ENCODE measurements at places on chromosomes 6 and 20. TPM values are rescaled to one million over a fixed set of nuclear protein-coding genes. Genes with fewer than 3 reads are reported as not detected.

The GFOD1 gene
- total RNA-seq = 12.2 TPM

The MDN1 gene
- total RNA-seq = 53.3 TPM

The LTA gene
- total RNA-seq = not detected

The LRFN2 gene
- 0.62 TPM for total RNA-seq

The BPIFA1 gene
- total RNA-seq = not detected

The SYTL3 gene
- total RNA-seq = 12.1 TPM

The ACTL10 gene
- 7.9 TPM for total RNA-seq

The PDE7B gene
- total RNA-seq = 4.7 TPM

The SPAG4 gene
- total RNA-seq = 0.91 TPM

The HSPA1L gene
- 8.5 TPM for total RNA-seq

The IRF4 gene
- 1.6 TPM for total RNA-seq

The B3GALT4 gene
- total RNA-seq = 15.8 TPM

The GNAS-AS1 gene
- total RNA-seq = 0.50 TPM

The MEP1A gene
- not detected for total RNA-seq

The SAMD3 gene
- 3.6 TPM for total RNA-seq

The MYLK4 gene
- 0.46 TPM for total RNA-seq

DNA sequence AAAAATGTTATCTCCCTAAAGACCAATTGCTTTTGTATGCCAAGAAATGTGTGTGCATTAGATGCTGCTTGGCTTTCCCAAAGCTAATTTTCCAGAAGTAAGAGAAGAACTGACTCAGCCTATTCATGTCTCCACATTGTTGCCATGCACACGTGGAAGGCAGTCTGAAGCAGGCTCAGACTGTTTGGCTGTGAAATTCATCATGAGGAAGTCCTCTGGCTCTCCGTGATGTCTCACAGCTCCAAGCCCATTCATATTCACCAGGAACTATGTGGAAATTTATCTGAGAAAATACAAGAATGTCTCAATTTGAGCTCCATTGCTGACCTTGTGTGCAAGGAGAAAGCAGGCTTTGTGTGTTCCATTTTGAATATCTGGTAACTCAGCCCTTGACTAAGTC lies 1022.2 kb upstream of the GJE1 start:
- DNase-seq = no peak

- no peak for DNase-seq
These were observed 87.6 kb downstream of the SMOC2 start for GRCh38 chr6:168528474-168529095.

GRCh38 chr6:168507730-168508129 lies 66.7 kb downstream of the SMOC2 start:
- no peak for DNase-seq

- peak; percentile 45 for DNase-seq
These were observed 1.3 kb downstream of the BTBD3 start for GRCh38 chr20:11918981-11919380.

- no peak for DNase-seq
These were observed 11.8 kb upstream of the SCAF8 start for GRCh38 chr6:154721460-154721859.

- no peak for DNase-seq
These were observed 132.2 kb upstream of the TNFAIP3 start for GRCh38 chr6:137734875-137735182.

DNA sequence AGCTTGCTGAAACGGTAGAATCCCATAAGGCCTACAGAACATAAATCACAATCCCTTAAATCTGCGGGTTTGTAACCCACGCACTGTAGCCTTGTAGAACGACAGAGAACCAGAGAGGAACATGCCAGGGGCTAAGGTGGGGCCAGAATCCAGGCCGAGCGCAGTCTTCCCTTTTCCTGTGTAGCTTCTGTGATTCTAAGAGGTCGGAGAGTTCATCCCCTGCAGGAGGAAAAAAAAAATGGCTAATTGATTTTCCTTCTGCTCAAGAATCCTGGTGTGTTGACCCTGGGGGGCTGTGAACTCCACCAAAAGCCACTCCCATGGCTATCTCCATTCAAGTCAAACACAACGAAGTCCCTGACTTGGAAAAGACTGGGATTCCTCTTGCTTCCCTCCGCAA lies 96.3 kb downstream of the SPTLC3 start:
- DNase-seq = no peak

DNA sequence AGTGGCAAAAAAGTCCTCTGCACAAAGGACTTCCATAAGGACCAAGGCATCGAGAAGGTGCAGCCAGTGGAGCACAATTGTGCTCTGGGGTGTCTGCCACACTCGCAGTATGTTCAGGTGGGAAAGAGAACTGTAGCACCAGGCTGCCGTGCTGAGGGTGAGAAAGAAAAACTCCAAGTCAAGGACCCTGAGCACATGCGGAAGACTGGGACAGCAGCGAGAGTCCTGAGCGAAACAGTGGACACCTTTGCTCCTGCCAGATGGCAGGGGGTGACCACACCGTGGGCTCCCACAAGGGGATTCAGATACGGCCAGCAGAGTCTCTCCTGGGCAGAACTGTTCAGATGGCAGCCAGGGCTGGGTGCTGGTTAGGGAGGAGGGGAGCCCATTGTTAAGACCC lies 73.6 kb downstream of the POPDC3 start:
- DNase-seq = no peak

DNA sequence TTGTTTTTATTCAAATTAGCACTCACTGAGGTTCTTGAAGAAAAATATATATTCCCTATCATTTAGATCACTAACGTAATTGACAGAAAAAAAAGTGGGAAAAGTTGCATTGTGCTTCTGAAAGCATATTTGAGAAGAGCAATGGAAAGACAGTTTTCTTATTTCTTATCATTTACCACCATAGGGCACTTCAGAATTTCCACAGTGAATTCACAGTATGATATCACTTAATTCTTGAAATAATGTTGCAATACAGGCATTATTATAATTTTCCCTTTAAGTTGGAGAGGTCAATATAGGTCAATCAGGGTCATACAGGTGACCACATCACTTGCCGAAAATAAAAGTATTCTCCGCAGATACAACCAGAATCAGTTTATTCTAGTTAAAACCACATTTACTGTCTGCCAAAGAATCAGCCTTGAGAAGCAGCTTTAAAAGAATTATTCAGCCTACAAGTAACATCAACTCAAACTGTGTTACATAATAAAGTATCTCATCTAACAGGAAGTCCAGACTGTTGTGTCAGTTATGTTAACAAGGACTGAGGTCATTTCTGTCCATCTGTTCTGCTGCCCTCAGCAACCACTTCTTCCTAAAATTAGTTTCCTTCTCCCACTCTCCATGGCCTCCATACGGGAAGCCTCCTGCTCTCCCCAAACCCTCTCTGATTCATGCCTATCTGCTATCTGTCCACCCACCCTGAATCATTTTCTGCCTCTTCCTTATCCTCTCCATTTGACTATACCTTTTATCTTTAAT lies 121.2 kb downstream of the SIM1 start:
- DNase-seq = no peak

DNA sequence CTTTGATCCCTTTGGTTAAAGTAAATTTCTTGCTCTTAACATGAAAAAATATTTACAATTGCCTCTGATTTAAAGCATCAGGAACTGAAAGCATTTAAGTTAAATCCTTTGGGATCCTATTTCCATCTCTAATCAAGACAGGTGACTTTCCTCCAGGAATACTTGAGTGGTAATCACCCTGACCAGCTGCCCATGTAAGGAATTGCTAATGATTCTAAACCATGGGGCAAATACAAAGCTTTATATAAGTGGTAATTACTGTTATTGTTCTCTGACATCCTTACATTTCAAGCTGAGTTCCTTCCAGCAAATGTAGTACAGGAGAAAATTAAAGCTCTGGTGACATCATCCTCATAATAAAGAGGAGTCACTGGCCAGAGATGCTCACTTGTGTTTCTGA lies 100.6 kb downstream of the CRYBG1 start:
- DNase-seq = no peak

DNA sequence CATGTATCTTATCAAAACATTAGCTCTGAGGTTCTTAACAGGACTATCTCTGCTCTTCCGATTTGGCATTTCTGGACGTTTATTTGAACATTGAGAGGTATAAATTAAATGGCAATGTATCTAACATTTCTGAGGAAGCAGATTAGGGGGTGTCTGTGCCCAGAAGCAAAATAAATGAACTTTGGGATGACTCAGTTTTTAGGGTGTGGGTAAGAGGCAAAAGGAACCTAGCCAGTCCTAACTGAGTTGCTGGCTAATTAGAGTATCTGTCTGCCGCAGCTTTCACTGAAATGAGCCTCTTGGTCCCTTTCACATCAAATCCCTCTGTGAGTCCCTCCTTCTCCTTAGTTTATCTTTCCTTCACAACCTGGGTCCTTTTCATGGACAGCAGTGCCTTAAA lies 1.1 kb downstream of the RNF144B start:
- no peak for DNase-seq

DNA sequence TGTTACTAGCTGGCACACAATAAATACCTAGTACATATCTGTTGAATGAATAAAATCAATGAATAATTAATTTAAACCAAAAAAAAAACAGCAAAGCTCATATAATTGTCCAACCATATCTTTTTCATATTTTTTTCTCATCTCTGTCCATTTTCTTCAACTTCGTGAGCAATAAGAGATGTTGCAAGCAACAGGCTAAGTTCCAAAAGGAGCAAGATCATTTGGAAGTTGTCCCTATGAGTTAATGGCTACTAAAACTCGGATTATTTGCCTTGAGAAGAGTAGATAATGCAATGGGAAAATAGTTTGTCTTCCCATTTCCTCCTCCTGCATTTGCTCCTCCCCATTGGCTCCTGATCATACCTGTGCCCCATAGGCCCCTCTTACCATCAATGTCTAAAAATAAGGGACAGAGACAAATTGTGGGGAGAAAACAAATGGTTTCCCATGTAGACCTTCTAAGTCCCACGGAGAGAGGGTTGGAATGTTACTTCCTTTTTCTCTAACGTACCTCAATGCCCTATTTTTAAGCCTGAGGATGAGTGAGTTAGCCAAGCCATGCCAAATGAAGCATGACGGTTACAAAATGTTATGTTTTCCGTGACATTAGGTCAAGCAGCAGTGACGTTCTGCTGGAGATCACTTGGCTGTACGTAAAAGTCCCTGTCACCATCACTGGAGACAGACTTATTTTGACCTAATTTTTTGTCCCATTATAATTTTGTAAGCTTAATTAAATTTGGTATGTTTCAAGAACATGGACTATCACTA lies 217.3 kb upstream of the PREP start:
- DNase-seq = no peak

DNA sequence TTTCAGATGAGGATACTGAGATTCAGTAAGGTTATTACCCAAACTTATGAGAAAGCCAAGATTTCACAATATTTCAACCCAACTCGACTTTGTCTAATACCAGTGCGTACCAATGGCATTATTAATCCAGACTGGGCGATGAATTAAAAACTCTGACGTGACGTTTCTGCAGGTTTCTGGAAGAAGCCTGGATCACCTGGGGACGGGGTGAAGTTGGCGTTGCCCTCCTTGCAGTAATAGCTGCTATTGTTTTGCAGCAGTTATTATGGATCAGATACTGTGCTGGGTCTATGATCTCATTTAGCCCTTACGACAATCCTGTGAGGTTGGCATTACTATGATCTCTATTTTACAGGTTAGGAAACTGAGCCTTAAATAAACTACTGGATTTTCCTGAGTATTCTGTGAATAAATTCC lies 569 bp upstream of the CDC5L start:
- no peak for DNase-seq

DNA sequence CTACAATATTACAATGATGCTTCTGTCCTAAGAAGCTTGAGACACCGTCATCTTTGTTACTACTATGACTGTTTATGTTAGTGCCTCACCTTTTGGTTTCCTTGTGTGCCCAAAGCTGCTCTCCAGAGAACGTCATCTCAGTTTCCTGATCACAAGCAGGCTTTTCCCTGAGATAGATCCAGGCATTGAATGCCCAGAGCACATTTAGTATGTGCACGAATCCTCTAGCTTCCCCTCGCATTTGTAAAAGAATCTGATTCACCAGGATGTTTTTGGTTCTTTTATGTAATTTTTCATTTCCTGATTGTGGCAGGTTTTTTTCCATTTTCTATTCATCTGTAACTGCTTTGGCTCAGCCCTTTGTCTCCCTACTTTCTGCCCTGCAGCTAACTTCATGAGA lies 100.2 kb upstream of the TMEM181 start:
- DNase-seq = no peak

DNA sequence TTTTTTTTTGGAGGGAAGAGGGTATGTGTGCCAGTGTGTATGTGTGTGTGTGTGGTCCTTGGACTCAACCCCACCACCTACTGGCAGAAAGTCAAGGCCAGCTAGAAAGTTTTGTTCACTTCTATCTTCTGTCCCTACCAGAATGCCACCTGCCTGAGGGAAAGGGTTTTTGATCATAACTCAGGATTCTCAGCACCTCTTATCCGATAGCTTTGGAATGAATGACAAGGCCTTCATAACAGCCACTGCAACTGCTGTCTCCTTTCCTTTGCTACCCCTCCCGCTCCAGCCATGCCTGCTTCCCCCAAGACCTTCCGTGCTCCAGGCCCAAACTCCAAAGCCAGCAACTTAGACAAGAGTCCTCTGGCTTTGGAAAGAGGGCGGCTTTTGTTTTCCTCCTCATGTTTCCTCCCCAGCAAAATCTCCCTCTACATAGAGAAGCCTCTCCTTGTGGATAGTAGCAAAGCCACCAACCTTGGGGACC lies 18.7 kb downstream of the BTN3A1 start:
- DNase-seq = no peak

DNA sequence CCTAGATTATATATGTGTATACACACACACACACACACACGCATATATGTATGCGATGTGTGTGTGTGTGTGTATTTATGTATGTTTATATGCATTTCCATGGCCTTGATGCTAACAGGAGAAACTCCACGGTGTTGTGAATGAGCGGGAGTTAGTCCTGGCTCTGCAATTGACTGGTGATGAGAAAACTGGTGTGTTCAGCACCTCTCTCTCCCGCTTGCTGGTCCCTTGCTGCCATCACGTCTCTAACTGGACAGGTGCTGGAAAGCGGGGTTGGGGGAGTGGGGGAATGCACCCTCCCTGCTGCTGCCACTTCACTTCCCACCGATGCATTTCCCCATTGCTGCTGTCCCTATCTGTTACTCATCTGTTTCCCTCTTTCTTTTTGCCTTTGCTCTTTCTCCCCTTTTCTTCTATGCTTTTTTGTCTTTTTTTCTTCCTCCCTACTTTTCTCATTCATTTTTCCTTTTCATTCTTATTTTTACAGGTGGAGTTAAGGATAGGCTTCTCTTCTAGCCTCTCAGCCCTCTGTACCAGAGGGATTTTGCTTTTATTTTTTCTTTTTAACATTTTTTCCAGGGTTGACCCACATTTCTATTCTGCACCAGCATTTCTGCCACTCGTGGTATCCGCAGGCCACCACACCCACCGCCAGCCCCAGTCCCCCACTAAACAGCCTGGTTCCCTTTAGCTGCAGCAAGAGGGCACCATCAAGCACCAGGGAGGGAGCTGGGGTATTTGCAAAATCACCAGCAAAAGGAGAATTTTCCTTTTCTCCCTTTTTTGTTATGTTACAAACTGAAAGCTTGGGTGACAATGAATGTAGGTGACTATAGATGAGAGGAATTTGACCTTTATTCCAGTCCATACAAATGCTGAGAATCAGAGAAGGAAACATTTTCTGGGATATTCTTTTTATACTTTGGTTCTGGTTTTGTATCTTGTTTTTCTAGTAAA lies 115.6 kb downstream of the TCP11 start:
- DNase-seq = no peak

GRCh38 chr6:160007611-160008010 lies 38.7 kb downstream of the IGF2R start:
- no peak for DNase-seq

GRCh38 chr20:4067600-4068261 lies 52.4 kb upstream of the RNF24 start:
- DNase-seq = no peak
